ENCODE measurements at places on chromosomes 11 and 22.
A peak's percentile ranks its signal among the peaks of the same experiment; 100 is the strongest.

- DNase-seq = no peak
Measured at GRCh38 chr11:66857234-66857926, 516 bp downstream of the LRFN4 start.

DNA sequence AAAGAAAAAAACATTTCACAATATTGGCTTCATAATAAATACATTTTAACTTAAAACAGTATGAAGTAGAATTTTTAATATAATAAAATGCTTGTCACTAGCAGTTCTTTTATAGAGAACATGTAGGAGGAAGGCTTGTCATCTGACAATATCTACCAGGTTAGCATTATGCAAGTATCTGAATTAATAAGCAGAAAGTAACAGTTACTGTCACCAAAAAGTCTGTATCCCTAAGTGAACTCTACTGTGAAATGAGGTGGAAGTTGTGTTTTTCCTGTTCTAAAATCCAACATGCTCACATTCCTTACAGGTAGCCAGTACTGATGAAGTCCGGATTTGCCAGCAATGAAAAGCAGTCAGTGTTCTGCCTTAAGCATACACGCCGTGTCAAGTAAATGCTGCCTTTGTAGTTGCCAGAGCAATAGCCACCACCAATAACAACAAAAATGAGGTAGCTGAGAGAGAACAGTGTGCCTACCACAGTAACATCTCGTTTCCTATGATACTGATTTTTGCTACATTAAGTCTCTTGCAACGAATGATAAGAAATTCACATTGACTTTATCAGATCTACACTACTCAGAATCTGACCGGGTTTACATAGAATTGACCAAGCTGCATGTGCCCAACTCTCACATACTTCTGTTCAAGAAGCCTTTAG lies 95.5 kb downstream of the SIK3 start:
- no peak for DNase-seq

GRCh38 chr11:78277314-78277994 lies 88.7 kb downstream of the USP35 start:
- DNase-seq = no peak

GRCh38 chr22:28903080-28903479 lies 19.7 kb downstream of the ZNRF3 start:
- no peak for DNase-seq

DNA sequence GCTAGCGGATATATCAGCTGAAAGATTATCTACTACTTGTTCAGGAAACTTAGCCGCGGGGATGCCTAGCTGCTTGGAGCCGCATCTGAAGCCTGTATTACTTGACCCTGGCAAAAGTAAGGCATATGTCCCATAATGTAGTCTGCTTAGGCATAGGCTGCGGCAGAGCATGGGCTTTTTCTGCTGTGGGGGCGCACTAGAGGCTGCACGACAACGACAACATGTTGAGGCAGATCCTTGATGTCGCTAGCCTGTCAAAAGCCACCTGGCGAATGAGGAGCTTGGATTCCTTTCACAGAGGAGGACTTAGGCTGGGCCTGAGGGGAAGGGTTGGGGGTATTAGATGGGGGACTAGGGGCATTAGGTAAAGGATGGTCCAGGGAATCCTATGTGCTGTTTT lies 1.1 kb upstream of the OR52N2 start:
- DNase-seq = no peak

DNA sequence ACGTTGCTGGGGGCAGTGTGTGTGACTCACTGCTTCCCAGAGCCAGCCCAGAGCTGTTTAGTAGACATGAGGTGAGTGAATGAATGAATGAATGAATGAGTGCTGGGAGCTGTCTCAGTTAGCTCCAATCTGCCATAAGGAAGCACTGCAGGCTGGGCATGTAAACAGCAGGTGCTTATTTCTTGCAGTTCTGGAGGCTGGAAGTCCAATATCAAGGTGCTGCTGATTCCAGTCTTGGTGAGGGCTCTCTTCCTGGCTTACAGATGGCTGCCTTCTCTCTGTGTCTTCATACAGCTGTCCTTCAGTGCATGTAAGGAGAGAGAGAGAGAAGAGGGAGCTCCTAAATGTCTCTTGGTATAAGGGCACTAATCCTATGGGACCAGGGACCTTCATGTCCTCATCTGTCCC lies 4.1 kb downstream of the C11orf21 start:
- no peak for DNase-seq

- DNase-seq = peak; percentile 91
Measured at GRCh38 chr11:132024587-132025295, 654.3 kb downstream of the NTM start.

- no peak for DNase-seq
Measured at GRCh38 chr22:32355760-32356159, 1.9 kb upstream of the RFPL3 start.

- DNase-seq = no peak
Measured at GRCh38 chr22:31987218-31987617, 42.9 kb downstream of the YWHAH start.

- peak; percentile 46 for DNase-seq
Measured at GRCh38 chr11:115324581-115325432, 179.4 kb downstream of the CADM1 start.

GRCh38 chr11:112780351-112781087 lies 180.7 kb upstream of the NCAM1 start:
- DNase-seq = no peak

DNA sequence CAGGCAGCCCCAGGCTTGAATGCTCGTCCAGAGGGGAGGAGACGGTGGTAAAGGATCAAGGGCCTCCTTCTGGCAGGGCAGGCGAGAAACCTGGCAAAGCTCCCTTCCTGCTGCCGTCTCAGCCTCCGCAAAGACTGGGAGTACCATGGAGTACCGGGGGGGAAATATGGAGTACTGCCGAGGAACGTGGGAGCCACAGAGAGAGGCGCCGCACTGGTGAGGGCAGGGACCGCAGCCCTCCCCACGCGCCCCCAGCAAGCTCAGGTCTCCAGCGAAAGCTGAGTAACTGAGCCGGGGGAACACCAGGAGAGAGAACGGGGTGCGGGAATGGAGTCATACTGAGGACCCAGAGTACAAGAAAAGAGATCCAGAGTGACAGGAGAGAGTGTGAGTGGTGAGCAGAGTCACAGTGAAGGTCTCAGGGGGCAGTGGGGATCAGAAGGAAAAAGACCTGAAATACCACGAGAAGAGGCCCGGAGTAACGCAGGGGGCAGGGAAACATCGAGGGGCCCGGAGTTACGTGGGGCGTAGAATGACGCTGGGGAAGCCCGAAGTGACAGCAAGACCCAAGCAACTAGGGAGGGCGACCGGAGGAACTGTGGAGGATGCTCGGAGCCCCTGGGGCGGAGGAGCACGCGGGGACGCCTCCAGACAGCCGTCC lies 740 bp downstream of the EML3 start:
- DNase-seq = peak; percentile 14

- DNase-seq = no peak
Measured at GRCh38 chr22:39294571-39295468, 24.6 kb downstream of the RPL3 start.

DNA sequence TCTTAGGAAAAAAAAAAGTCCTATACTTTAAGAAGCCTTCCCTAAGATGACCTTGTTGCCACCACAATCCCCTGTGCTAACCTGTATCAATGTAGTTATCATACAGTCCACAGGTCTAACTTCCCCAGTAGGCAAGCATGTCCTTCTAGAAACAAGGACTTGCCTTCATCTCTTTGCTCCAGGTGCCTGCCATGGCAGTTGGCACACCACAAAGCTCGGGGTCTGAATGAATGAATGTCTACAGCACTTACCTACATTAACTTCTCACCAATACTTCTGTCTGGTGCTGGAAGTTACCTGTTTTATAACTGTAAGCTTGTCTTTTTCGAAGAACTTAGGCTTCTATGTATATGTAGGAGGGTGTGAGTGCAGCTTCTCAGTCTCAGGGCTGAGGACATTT lies 23.4 kb downstream of the CLPB start:
- no peak for DNase-seq

- DNase-seq = no peak
Measured at GRCh38 chr11:86245369-86246292, 1.1 kb downstream of the EED start.

- DNase-seq = no peak
Measured at GRCh38 chr22:40932396-40932795, 18.8 kb upstream of the RBX1 start.

GRCh38 chr11:22787551-22788162 lies 41.9 kb downstream of the SVIP start:
- peak; percentile 14 for DNase-seq

- peak; percentile 18 for DNase-seq
Measured at GRCh38 chr11:18144243-18144642, 11.9 kb downstream of the MRGPRX3 start.

DNA sequence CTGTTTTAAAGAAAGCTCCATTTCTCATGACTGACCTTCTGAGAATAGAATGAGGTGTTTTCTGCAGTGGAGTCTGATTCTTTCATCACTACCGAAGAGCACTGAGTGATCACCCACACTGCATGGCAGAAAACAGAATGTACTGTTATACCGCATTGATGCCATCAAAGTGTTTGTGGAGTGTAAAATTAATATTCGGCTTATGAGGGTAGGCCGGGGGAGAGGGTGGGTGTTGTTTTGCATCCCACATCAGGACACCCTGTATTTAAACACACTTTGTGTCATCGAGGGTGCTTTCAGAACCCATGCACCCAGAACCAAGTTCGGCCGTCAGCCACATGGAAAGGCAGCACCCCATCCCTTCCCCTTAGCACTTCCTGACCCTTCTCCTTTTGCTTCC lies 41.3 kb upstream of the ETS1 start:
- no peak for DNase-seq

DNA sequence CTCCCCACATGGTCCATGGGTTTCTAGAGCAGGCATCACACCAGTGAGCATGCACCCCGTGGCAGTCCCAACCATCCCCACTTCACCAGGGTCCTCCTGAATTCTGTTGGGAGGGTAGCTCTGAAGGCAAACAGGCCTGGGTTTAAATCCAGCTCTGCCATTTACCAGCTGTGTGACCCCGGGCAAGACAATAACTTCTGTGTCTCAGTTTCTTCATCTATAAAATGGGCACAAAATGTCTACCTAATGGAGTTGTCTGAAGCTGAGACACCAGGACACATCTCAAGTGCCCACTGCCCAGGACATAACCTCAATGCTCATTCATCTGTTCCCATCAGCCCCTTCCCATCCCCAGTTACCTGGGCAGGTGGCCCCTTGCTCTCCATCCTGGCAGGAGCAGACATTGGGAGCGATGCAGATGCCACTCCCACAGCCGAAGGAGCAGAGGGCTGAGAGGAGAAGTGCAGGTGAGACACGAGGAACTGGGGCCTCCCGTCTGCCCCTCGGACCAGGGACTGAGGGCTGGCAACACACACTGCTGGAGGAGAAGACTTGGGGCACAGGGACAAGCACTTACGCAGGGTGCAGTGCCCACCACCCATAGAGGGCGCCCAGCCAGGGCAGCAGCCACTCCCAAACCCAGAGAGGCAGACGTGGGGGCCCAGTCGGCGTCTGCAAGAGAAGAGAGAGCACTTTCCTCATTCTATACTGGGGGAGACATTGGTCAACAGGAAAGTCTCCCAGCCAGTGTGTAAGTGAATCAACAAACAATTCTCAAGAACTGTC lies 4.0 kb downstream of the VWCE start:
- DNase-seq = no peak

- DNase-seq = no peak
Measured at GRCh38 chr22:35555946-35556547, 15.4 kb downstream of the RASD2 start.

- DNase-seq = no peak
Measured at GRCh38 chr11:108871867-108872266, 207.0 kb downstream of the DDX10 start.

DNA sequence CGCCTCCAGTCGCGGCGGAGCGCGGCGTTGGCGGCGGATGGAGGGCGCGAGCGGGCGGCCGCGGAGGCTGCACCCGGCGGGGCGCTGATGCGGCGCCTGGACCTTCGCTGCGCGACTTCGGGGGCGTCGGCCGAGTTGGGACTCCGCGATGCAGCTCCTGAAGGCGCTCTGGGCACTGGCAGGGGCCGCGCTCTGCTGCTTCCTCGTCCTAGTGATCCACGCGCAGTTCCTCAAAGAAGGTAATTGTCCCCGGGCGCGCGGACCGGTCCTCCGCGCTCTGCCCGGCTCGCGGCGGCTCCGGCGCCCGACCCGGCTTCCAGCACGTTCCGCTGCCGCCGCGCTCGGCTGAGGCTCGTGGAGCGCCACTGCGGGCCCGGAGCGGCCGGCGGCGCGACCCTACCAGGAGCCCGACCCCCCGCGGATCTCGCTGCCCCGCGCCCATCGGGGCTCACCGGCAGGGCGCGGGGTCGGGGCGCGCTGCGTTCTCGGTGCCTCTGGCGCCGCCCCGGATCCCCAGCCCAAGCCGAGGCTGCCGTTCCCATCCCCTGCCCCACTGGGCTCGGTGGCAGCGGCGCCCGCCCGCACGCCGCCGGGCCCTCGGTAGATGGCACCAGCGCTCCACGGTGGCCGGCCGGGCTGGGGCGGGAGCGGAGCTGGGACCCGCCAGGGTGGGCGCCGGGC lies 1251.2 kb downstream of the BRD1 start:
- no peak for DNase-seq

DNA sequence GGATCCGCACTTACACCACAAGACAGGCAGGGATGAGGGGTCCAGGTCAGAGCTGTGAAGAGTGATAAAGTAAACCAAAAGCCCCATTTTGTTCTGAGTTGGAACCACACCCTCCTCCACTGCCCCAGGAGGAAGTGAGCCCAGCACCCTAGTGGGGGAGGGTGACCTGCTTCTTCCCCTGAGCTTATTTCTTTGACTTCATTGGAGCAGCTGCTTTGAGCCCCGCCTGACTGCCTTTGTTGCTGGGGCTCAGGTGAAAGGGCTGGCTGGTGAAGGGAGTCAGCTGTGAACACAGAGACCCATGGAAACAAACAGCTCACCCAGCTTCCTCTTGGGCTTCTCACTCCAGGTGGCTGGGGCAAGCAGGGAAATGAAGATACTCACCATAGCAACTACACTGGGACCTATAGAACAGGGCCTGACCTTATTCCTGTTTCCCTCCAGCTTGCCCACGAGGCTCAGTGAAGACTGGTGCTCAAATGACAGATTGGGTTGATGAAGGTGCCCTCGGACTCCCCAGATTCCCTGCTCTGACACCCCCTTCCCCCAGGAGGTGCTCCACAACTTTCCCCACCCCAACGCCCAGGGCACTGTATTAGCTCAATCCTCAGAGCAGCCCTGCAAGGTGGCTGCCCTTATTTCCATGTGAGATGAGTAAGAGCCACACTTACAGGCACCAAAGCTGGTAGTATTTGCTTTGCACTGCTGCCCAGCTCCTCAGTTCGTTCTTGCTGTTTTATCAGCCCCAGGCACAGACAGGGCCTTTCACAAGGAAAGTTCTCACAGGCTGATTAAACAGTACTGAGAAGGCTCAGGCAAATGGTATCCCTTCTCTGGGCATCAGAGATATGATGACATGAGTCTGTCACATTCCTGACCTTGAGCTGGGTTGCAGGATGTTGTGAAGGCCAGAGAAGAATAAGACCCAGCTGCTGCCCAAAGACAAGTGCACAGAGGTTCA lies 2.4 kb downstream of the UCP2 start:
- no peak for DNase-seq

- peak; percentile 91 for DNase-seq
Measured at GRCh38 chr22:43921370-43921769, 2.2 kb upstream of the PNPLA3 start.

- DNase-seq = no peak
Measured at GRCh38 chr11:72935700-72936099, 121.5 kb downstream of the ATG16L2 start.
